ENCODE measurements at places on chromosomes 12 and 14. TPM values are rescaled to one million over a fixed set of nuclear protein-coding genes. Genes with fewer than 3 reads are reported as not detected.

GRCh38 chr12:78797196-78797931 lies 67.2 kb upstream of the SYT1 start:
- no peak for DNase-seq

GRCh38 chr12:27766587-27766986 lies 13.4 kb upstream of the KLHL42 start:
- DNase-seq = no peak

DNA sequence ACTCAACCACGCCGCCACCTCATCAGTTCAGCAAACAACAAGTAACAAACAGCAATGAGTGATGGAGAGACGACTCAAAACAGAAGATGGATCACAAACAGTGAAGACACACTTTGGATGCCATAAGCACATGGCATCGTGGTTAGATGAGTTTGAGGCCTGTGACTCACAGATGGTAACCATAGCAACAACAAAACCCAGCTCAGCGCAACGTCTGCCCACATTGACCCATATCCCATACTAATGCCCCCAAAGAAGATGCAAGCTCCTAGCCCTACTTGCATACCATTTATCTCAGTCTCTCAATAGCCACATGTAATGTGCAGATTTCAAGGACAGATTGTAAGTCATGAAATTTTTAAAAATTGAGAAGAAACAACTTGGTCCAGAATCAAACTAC lies 1322.3 kb upstream of the TMEM132C start:
- no peak for DNase-seq

Gene RNF212B
- 1.3 TPM for polyA plus RNA-seq

GRCh38 chr12:122366685-122367475 lies 55.6 kb downstream of the CLIP1 start:
- no peak for DNase-seq

Gene TSHR
- 0.30 TPM for polyA plus RNA-seq

DNA sequence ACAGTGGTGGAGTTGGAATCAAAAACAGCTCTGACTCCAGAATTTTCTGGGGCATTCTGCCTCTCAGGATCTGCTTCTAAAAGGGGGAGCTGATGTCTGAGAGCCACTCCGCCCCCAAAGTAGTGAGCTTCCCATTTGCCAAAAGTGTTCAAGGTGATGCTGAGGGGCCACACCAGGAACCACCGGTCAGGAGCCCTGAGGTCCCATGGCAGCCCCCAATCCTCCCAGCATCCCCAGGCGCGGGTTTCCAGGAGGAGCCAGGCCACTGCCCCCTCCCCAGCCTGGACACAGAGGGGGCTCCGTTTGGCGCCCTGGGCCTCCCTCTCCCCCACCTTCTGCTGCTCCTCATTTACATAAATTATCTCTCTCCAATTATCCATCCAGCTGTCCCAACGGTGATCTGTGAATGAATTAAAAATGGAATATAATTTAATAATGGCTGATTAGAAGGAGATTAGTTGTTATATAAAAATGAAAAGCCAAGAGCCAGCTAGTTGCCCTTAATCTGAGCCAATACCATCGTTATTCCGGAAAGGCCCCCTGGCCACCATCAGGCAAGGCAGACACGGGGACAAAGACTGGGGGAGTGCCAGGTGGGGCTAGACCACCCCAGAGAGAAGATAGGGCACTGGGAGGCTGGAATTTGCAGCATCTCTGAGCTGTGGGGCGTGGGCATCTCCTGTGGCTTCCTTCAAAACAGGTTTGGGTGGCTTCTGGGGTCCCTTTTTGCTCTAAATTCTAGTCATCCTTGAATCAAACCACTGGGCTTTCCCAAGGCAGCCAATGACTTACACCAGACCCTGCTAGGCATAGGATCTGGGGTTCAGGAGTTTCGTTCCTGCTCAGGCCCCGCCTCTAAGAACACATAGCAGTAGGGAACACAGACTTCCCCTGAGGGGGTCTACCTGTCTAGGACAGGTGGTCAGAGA lies 19.7 kb upstream of the VSX2 start:
- DNase-seq = no peak

GRCh38 chr14:51862860-51863259 lies 2.4 kb downstream of the GNG2 start:
- DNase-seq = no peak

- DNase-seq = no peak
Observed at GRCh38 chr14:35932659-35933159, 106.6 kb downstream of the BRMS1L start.

- DNase-seq = no peak
Observed at GRCh38 chr14:105616802-105617192, 90.4 kb downstream of the TMEM121 start.

GRCh38 chr14:96246539-96246847 lies 9.5 kb upstream of the BDKRB1 start:
- no peak for DNase-seq

DNA sequence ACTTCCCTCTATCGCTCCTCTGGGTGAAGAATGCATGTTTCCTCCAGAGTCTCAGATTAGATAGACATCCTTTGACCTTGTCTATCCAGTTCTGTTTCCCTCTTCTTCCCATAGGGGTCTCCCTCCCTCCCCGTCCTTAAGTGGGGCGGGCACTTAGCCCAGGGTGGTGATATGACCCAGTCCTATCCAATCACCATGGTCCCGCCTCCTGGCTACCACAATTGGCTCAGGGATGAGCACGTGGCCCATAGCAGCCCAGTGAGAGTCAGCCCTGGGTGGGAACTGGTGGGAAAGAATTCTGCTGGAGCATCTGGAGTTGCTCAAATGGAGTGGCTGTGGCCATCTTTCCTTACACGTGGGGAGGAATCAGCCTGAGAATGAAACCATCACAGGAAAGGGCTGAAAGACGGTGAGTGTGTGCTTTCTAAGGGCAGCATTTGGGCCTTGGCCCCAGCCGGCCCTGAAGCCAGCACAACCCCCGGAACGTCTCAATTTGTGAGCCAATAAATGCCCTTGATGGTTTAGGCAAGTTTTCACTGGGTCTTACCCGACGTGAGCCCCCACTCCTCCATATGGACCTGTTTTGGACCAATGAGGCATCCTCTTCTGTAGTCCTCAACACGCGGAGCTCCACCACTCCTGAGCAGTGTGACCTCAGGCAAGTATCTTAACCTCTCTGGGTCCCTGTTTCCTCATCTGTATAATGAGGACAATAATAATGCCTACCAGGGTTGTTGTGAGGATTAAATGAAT lies 14.4 kb upstream of the MLXIP start:
- peak; percentile 82 for DNase-seq

DNA sequence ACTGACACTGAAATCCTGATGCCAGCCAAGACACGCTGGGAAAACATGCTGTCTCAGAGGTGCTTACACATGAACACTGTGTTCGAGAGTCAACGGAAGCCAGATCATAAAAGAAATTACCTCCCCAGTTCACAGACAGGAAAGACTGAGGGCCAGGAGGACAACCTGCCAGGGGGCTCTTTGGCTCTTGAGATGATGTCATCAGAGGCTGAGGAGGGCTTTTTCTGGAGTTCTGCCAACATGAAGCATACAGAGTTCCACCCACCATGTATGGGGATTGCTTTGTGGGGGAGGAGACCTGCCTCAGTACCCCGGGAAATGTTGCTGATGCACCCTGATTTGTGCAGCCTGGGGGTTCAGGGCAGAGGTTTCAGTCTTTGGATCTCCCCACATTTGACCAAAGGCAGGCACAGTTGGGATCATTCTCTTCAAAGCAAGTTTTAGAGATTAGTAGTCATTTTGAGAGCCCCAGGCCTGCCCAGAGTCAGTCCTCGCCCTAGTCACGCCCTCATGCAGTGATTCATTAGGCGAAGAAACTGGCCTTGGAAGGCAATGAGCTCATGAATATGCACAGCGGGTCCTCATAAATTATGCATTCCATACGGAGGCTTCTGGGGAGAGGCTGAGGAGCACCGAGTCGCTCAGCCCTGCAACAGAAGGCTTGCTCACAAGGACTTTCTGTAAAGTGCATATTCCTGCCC lies 34.9 kb upstream of the EML1 start:
- DNase-seq = no peak

- DNase-seq = no peak
Observed at GRCh38 chr12:45988264-45988663, 2.1 kb downstream of the SCAF11 start.

- DNase-seq = peak; percentile 48
Observed at GRCh38 chr12:76346798-76347420, 1.3 kb downstream of the BBS10 start.

Gene OR4E2
- polyA plus RNA-seq = not detected

GRCh38 chr12:38691164-38691563 lies 214.2 kb downstream of the CPNE8 start:
- no peak for DNase-seq

Gene YAF2
- polyA plus RNA-seq = 17.8 TPM

DNA sequence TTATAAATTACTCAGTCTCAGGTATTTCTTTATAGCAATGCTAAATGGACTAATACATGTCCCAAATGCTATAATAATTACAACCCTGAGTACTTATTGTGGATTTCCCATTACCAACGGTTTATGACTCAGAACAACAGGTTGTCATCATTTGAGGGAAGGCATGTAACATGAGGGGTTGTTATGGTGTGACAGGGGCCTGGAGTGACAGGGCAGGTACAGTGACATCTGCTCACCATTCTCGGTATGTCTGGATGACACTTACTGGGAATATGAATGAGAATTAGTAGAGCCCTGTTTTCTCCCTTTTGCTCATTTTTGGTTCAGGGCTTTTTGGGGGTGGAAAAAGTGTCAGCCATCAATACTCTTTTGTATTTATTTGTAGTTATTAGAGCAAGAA lies 36.2 kb upstream of the FERMT2 start:
- DNase-seq = no peak

GRCh38 chr12:113097716-113098440 lies 37.7 kb downstream of the RASAL1 start:
- no peak for DNase-seq

DNA sequence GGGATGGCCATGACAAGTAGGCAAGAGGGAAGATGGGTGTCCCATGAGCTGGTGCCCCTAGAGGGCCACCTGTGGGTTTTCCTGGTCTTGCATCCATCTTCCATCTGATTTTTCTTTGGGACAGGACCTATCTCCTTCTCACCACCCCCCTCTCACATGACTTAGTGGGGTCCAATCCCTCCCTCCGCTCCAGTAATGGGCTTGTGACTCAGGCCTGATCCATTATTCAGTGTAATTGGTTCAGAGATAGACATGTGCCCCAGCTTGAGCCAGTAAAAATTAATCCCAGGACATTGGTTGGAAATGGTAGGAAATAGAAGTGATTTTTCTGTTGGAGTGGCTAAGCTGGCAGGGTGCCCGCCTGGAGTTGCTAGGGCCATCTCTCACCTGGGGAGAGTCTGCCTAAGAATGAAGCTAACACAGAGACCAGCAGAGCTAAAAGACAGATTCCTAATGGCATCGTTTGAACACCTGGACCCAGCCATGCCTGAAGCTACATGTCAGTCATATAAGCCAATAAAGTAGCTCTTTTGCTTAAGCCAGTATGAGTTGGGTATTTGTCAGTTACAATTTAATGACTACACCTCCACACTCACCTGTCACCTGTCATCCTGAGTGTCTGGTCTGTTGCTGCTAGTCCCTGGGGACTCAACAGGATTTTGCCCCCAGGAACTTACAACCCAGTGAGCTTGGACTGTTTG lies 14.7 kb downstream of the RASAL1 start:
- DNase-seq = no peak

DNA sequence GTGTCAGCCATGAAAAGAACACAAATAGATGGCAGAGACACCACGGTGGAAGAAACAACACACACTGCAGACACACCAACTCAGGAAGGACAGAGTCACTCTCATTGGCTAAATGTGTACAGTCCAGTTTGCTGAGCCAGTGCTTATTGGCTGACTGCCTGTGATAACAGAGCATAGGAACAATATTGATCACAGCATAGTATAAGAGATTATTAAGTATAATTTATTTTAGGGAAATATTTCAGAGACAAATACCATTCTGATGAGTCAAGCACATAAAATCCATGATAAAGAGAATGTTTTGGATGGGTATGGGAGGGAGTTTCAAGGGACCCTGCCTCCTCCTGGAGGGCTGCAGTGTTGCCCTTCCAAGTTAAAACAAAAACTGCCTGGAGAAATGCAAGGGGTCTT lies 50.9 kb downstream of the BTG1 start:
- no peak for DNase-seq

GRCh38 chr12:6699989-6700645 lies 498 bp downstream of the PIANP start:
- no peak for DNase-seq

- no peak for DNase-seq
Observed at GRCh38 chr12:73815072-73815645, 722.5 kb upstream of the ATXN7L3B start.

- no peak for DNase-seq
Observed at GRCh38 chr12:82937151-82937550, 250.4 kb downstream of the TMTC2 start.

DNA sequence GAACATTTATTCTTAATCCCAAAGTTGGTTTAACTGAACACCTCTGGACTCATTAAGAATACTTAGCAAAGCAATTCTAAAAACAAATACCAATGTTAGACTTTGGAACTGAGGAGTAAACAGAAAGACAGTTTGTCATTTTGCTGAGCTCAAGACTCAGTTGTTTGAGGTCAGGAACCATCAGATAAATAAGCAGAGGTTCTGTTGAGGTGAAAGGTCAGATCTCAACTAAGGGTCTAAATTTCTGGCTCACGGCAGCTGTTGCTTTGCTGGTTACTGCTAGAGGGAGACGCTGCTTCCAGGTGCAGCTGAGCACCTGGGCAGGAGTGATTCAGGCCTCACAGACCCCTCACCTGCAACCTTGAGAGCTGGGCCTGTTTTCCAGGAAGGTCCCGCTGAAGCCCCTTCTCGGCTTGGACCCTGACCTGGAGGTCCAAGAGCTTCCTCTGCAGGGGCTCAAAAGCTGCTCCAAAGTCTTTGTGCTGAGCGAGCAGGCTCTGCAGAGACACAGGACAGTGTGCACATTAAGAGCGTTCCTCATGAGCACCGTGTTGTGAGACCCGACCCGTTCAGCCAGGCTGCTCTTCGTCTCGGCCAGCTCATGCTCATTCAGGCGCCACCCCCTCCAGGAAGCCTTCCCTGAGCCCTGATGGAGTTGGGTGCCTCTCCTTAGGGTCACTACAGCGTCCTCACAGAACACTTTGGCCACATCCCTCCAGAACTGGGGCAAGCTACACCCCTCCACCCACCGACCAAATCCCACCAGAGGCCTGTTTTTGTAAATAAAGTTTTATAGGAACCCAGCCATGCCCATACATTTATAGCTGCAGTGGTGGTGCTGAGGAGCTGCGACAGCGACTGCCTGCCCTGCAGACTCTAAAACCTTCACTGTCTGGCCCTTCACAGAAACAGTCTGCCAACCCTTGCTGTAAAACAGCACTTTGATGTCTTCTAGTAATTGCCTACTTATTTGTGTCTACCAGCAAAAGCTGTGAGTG lies 72.0 kb downstream of the SYNE3 start:
- no peak for DNase-seq

DNA sequence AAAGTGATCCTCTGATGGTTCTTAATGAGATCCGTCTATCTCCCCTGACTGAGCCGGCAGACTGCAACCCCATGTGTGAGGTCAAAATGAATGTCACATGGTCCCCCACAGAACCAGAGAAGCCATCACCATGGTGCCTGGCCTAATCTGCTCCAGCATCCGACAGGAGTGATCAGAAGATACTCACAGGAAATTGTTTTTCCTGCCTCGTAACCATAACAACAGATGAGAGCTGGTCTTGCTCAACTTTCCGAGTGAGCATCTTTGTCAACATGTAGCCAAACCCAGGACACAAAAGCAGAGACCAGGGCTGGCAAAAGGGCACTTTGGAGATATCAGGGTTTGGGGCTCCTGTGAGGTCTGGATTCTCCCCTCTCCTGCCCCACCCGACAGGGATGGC lies 72.1 kb upstream of the C14orf180 start:
- no peak for DNase-seq

GRCh38 chr12:105164068-105164467 lies 56.5 kb downstream of the WASHC4 start:
- DNase-seq = no peak

- DNase-seq = no peak
Observed at GRCh38 chr14:57346741-57347140, 43.6 kb upstream of the NAA30 start.

Data from right lung (tissue), 10 donors.